ENCODE measurements at places on chromosomes 5 and 9. TPM values are rescaled to one million over a fixed set of nuclear protein-coding genes. Genes with fewer than 3 reads are reported as not detected.
A peak's percentile ranks its signal among the peaks of the same experiment; 100 is the strongest.

- peaks cover 6% of the 10 kb centered on the region for H3K36me3 ChIP-seq
- H3K4me1 ChIP-seq = no peaks in the 10 kb centered on the region
Measured at GRCh38 chr9:114131808-114132549, 23.4 kb upstream of the COL27A1 start.

DNA sequence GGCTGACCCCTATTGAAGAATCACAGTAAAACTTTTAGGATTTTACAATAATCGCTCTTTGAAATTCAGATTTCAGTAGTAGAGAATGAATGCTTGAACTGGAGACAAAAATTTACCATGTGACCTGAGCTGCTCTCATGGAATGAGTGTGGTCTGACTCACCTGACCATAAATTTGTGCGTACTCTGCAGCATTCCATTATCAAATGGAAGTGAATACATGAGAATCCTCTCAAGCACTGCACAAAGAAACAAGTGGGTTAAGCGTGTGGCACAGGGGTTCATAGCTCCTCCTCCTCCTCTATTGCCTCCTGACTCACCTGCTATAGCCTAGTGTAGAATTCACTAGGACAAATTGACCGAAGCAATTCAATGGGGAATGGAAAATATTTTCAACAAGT is 269.8 kb upstream of the CDH9 start:
- H3K4me1 ChIP-seq = peaks cover 13% of the 10 kb centered on the region
- H3K4me3 ChIP-seq = no peak overlapping the region
- no peaks in the 10 kb centered on the region for H3K36me3 ChIP-seq
- DNase-seq = peak; percentile 13

DNA sequence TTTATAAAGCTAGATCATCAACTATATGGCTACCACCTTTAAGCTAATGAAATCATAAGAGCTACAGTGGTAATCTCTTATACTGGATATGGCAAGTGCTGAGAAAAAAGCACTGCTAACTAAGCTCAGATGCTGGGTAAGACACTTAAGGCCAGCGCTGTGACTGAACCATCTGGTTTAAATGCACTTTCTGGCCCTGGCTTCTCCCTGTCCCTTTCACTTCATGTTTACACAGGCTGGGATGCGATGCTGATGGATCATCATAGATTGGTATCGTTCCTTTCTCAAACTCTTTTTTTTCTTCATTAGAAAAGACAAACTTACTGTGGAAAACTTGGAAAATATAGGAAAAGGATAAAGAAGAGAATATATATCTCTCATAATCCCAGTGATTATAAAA is 52.3 kb downstream of the KIF24 start:
- H3K4me1 ChIP-seq = no peaks in the 10 kb centered on the region
- H3K36me3 ChIP-seq = peaks cover 2% of the 10 kb centered on the region
- no peaks in the 10 kb centered on the region for H3K27me3 ChIP-seq
- H3K27ac ChIP-seq = no peak overlapping the region
- DNase-seq = no peak
- no peak overlapping the region for H3K4me3 ChIP-seq

DNA sequence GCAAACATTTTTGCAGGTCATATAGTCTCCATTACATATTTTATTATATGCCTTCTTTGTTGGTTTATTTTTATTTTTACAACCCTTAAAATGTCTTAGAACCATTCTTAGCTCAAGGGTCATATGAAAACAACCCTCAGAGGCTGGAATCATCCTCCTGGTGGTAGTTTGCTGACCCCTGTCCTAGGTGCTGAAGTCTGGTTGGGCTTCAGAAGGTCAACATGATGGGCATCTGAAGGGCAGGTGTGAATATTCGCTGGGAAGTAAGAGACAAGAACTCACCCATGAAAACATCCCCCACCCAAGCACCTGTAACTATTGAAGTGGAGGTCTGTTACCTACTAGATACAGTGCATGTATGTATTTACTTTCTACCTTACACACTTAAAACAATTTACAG is 75.4 kb downstream of the OSMR start:
- H3K4me3 ChIP-seq = no peak overlapping the region
- no peaks in the 10 kb centered on the region for H3K27me3 ChIP-seq
- no peak for DNase-seq
- no peaks in the 10 kb centered on the region for H3K4me1 ChIP-seq

DNA sequence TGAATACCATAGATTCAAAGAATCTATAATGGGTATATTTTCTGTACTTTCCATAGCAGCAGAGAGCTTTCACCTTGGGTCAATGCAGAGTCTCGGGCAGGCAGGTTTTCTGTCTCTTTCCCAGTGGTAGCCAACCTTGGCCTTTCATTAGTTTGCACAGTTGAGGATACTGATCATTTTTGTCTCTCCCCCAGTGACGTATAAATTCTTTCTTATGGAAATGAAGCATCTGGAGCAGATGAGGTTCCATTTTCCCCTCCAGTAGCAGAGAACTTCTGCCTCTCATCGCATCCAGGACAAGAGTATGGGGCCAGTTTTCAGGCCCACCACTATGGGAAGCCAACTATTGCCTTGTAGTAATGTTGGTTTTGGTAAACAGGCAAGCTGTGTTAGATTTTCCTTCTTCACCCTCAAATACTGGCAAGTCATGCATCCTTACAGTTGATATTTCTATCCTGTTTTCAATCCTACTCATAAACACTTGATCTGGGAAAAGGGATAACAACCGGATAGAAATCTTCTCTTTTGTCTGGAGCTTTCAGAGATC is 845.2 kb upstream of the CDH18 start:
- no peaks in the 10 kb centered on the region for H3K27me3 ChIP-seq
- DNase-seq = no peak
- no peaks in the 10 kb centered on the region for H3K36me3 ChIP-seq
- no peak overlapping the region for H3K4me3 ChIP-seq

- H3K4me1 ChIP-seq = no peaks in the 10 kb centered on the region
- no peak overlapping the region for H3K27ac ChIP-seq
- no peak for DNase-seq
Measured at GRCh38 chr9:19643875-19644274, 145.0 kb downstream of the SLC24A2 start.

DNA sequence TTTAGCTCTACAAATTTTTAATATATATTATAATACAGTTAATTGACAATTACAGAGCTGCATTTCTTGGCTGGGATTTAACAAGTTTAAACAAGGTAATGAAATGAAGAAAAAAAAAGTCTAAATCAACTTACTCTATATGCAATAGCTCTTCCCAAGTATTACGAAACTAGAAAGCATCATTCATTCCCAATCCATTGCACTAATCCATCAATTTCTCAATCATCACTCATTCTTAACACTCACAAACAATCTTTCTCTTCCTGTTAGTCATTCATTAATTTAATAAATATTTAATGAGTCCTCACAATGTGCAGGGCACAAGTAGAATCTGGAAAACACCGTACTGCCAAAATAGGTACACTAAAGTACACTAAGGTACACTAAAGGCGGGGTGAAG is 42.9 kb upstream of the APBA1 start:
- peaks cover 20% of the 10 kb centered on the region for H3K36me3 ChIP-seq
- H3K27ac ChIP-seq = no peak overlapping the region
- H3K27me3 ChIP-seq = no peaks in the 10 kb centered on the region

DNA sequence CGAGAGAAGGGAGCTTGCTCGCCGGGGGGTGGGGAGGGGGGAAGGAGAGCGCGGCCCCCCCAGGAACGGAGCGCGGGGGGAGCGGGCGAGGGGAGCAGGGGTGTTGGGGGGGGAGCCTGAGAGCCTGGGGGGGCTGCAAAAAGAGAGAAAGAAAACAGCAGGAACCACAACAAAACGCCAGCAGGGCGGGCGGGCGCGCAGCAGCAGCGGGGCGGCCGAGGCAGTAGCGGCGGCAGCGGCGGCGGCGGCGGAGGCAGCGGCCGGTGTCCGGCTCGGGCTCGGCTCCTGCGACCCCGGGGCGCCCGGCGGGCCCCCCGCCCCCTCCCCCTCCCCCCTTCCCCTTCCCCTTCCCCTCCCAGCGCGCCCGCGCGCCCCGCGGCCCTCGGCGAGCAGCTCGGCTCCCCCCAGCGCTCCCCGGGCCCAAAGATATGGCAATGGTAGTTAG is 1.6 kb downstream of the NR2F1 start:
- H3K27me3 ChIP-seq = no peaks in the 10 kb centered on the region
- DNase-seq = no peak
- peaks cover 11% of the 10 kb centered on the region for H3K4me1 ChIP-seq
- H3K27ac ChIP-seq = no peak overlapping the region

GRCh38 chr9:131697908-131698617 is 41.8 kb downstream of the RAPGEF1 start:
- H3K27me3 ChIP-seq = no peaks in the 10 kb centered on the region
- no peak for DNase-seq
- no peak overlapping the region for H3K4me3 ChIP-seq
- H3K4me1 ChIP-seq = peaks cover 28% of the 10 kb centered on the region
- H3K36me3 ChIP-seq = no peaks in the 10 kb centered on the region

DNA sequence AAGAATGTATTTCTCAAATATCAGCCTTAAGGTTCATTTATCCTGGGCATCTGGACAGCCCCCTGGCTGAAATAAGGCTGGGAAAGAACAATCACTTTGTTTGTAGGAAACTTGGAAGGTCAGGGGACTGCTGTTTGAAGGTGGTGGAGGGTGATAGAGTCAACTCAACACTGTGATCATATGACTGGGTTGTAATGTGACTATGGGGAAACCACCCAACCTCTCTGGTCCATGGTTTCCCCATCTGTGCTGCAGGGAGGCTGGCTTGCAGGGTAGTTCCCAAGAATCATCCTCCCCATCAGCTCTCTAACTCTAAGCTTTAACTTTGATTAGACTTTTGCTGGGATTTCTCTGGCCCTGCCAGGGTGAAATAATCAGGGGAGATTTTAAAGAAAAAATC is 10.0 kb downstream of the INSYN2B start:
- H3K27me3 ChIP-seq = no peaks in the 10 kb centered on the region
- H3K4me1 ChIP-seq = peaks cover 15% of the 10 kb centered on the region
- no peak overlapping the region for H3K27ac ChIP-seq
- H3K36me3 ChIP-seq = peaks cover 11% of the 10 kb centered on the region

- peaks cover 9% of the 10 kb centered on the region for H3K4me1 ChIP-seq
- H3K4me3 ChIP-seq = peak overlapping the region; percentile 92
- H3K27ac ChIP-seq = peak overlapping the region; percentile 91
- H3K36me3 ChIP-seq = peaks cover 5% of the 10 kb centered on the region
Measured at GRCh38 chr9:97237311-97237786, 70.1 kb upstream of the CCDC180 start.

GRCh38 chr9:18489861-18490260 is 15.9 kb downstream of the ADAMTSL1 start:
- H3K27me3 ChIP-seq = no peaks in the 10 kb centered on the region
- H3K4me3 ChIP-seq = no peak overlapping the region
- no peak overlapping the region for H3K27ac ChIP-seq

DNA sequence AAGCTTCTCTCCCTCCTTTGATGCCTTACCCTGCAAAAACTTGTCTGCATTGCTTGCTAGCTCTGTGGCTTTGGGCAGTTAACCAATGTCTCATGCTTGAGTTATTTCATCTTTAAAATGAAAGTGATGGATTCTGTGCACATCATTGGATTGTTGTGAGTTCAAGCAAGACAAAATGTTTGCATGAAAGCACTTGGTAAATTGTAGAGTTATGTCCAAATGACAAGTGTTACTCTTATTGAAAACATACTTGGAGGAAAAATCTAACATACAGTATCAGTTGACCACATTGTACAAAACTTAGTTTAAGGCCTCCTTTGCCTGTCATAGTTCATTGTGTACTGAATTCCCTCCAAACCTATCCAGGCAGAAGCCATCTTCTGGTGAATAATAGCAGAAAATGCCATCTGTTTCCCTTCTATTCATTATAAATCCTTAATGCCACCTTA is 30.0 kb downstream of the TGFBR1 start:
- no peaks in the 10 kb centered on the region for H3K4me1 ChIP-seq
- no peaks in the 10 kb centered on the region for H3K27me3 ChIP-seq
- DNase-seq = no peak
- H3K4me3 ChIP-seq = no peak overlapping the region

- H3K4me1 ChIP-seq = no peaks in the 10 kb centered on the region
- no peak for DNase-seq
- H3K36me3 ChIP-seq = no peaks in the 10 kb centered on the region
- H3K27ac ChIP-seq = no peak overlapping the region
- H3K4me3 ChIP-seq = no peak overlapping the region
Measured at GRCh38 chr9:114119242-114120191, 20.4 kb upstream of the KIF12 start.

GRCh38 chr5:94021246-94021645 is 279.8 kb upstream of the POU5F2 start:
- no peaks in the 10 kb centered on the region for H3K36me3 ChIP-seq
- peaks cover 8% of the 10 kb centered on the region for H3K4me1 ChIP-seq
- no peaks in the 10 kb centered on the region for H3K27me3 ChIP-seq
- no peak overlapping the region for H3K4me3 ChIP-seq
- DNase-seq = peak; percentile 67

GRCh38 chr5:7576023-7576715 is 180.2 kb downstream of the ADCY2 start:
- H3K27ac ChIP-seq = no peak overlapping the region
- peaks cover 40% of the 10 kb centered on the region for H3K27me3 ChIP-seq
- no peak overlapping the region for H3K4me3 ChIP-seq
- H3K36me3 ChIP-seq = no peaks in the 10 kb centered on the region
- no peak for DNase-seq

DNA sequence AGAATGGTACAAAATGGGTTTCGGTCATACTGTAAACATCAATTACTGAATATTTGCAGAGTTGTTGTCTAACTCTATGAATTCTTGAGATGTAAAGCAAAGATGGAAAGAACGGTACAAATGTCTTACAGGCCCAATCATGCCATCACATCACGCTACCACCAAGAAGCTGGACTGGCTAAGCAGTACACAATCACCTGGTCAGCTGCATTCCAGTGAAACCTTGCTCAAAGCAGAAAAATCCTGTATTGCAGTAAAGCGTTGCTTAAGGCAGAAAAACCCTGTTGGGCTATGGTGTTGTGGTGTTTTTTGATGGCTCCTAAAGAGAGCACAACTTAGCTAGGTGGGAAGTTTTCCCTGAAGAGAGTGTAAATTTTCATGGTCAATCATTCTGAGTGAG is 112.6 kb upstream of the RASA1 start:
- H3K4me3 ChIP-seq = no peak overlapping the region
- peaks cover 9% of the 10 kb centered on the region for H3K4me1 ChIP-seq
- no peak overlapping the region for H3K27ac ChIP-seq
- H3K27me3 ChIP-seq = no peaks in the 10 kb centered on the region
- DNase-seq = no peak

DNA sequence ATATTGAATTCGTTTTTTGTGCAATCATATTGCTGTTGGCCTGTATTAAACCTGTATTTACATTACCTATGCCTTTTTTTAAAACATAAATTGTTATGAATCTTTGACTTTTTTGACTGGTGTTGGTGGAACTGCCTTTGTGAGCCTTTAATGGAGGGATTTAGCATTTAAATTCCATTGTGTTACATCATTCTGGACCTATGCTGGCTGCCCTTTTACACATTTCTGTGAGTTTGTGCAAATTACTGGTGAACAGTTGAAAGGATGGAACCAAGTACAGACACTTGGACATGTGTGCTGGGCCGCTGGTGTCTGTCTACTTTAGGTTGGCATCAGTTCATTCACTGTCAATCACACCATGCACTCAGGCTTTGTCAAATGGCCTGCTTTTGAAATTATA is 3.4 kb downstream of the SNX18 start:
- peaks cover 23% of the 10 kb centered on the region for H3K4me1 ChIP-seq
- no peaks in the 10 kb centered on the region for H3K36me3 ChIP-seq
- H3K27me3 ChIP-seq = no peaks in the 10 kb centered on the region
- H3K4me3 ChIP-seq = peak overlapping the region; percentile 57
- H3K27ac ChIP-seq = no peak overlapping the region

- no peak overlapping the region for H3K27ac ChIP-seq
- no peak overlapping the region for H3K4me3 ChIP-seq
- H3K4me1 ChIP-seq = no peaks in the 10 kb centered on the region
- H3K36me3 ChIP-seq = no peaks in the 10 kb centered on the region
Measured at GRCh38 chr9:27258662-27259061, 38.3 kb downstream of the EQTN start.

C9orf50 gene
- total RNA-seq = not detected

CDKN2A gene
- total RNA-seq = not detected

CCL27 gene
- total RNA-seq = 0.49 TPM

PAEP gene
- total RNA-seq = not detected

CYSRT1 gene
- 1.4 TPM for total RNA-seq

GRXCR2 gene
- total RNA-seq = not detected
